ENCODE measurements at places on chromosomes 6 and 20. TPM values are rescaled to one million over a fixed set of nuclear protein-coding genes. Genes with fewer than 3 reads are reported as not detected.

The ZBTB9 gene
- 14.2 TPM for total RNA-seq

The DUSP15 gene
- total RNA-seq = not detected

DNA sequence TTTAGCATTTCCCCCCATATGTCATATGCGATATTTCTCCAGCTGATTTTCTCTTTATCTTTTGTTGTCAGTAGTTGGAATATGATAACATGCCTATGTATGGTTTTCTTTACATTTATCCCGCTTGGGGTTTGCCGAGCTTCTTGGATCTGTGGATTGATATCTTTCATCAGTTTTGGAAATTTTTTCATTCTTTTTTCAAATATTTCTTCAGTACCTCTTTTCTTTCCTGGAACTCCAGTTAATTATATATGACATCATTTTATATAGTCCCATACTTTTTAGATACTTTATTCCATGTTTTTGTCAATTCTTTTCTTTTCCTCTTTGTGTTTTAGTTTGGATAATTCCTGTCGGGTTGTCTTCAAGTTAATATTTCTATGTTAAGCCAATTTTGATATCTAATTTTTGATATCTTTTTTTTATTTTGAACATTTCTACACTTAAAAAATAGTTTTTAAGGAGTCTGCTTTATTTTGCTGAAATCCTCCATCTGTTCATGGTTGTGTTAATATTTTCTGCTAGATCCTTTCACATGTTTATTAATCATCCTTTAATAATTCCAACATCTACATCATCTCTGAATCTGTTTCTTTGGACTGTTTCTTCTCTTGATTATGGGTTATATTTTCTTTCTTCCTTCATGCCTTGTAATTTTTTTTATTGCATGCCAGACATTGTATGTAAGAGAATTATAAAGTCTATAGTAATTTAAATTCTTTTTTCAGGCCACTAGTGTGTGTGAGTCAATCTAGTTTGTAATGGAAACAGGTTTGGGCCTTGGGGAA, 9.5 kb downstream of the ZDHHC14 start:
- no peaks in the 10 kb centered on the region for H3K27me3 ChIP-seq
- H3K36me3 ChIP-seq = no peaks in the 10 kb centered on the region
- no peak overlapping the region for H3K27ac ChIP-seq
- no peak overlapping the region for H3K4me3 ChIP-seq

DNA sequence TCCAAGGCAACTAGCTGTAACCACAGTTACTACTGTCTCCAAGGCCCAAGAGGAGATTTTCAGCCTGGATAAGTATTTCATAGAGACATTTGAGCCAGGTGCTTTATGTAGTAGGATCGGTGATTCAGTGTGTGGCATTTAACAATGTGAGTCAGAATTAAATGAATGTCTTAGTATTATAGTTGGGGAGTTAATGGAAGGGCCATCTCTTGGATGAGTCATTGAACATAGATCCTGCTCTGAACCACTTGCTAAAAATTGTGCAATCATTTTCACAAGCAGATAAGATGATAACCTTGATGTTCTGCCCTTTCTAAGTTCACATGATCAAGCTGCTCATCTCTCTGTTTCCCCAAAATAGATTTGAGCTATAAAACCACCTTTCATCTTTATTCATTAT, 668.9 kb upstream of the CITED2 start:
- H3K27ac ChIP-seq = peak overlapping the region; percentile 33
- no peaks in the 10 kb centered on the region for H3K36me3 ChIP-seq
- peaks cover 21% of the 10 kb centered on the region for H3K4me1 ChIP-seq
- peak; percentile 91 for DNase-seq
- no peaks in the 10 kb centered on the region for H3K27me3 ChIP-seq
- H3K4me3 ChIP-seq = no peak overlapping the region

Data from HCT116 (cell line).